ENCODE measurements at places on chromosomes 6 and 20.

- no peak for DNase-seq
These were observed 25.3 kb upstream of the MDGA1 start for GRCh38 chr6:37723016-37723415.

GRCh38 chr6:15426901-15427300 is 181.0 kb downstream of the JARID2 start:
- no peak for DNase-seq

DNA sequence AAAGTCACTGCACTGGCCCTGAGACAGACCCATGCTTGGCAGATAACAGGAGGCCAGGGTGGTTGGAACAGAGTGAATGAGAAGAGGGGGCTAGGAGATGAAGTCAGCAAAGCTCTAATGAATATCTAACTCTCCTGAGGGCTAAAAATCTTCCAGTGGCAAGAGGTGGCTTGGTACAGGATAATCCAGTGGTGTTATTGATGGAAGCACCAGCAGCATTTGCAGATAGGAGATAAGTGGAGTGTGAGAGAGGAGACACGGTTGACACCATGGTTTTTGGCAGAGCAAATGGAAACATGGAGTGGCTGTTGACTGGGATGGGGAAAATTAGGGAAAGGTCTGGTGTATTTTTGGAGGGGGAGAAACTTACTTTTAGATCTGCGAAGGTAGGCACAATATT is 363.0 kb downstream of the ARHGAP18 start:
- no peak for DNase-seq

DNA sequence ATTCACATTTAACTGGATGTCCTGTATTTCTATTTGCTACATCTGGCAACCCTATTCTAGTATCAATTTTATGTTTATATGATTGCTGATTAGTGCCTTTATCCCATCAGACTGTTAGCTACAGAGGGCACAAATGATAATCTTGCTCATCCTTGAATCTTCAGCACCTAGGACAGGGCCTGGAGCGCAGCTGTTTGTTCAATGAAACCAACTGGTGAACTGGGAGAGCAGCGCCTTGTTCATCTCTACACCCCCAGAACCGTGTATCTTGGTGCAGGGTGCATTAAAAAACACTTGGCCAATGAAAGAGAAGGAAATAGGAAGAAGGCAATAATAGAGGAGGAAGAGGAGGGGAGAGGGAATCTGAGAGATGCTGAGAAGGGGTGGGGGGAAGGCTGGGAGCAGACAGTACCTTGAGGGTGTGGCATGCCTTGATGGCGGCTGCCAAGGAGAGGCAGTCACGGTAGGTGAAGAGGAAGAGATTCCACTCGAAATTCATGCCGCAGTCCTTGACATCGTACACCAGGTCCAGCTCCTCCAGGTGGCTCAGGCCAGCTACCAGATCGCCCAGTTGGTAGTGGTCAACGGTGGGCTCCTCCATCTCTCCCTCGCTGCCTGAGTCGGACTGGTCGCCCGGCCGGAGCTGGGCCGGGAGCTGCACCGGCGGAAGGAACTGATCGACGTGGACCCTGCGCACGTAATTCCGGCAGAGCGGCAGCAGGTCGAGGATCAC is 15.5 kb downstream of the TMEM151B start:
- DNase-seq: peak; percentile 40

DNA sequence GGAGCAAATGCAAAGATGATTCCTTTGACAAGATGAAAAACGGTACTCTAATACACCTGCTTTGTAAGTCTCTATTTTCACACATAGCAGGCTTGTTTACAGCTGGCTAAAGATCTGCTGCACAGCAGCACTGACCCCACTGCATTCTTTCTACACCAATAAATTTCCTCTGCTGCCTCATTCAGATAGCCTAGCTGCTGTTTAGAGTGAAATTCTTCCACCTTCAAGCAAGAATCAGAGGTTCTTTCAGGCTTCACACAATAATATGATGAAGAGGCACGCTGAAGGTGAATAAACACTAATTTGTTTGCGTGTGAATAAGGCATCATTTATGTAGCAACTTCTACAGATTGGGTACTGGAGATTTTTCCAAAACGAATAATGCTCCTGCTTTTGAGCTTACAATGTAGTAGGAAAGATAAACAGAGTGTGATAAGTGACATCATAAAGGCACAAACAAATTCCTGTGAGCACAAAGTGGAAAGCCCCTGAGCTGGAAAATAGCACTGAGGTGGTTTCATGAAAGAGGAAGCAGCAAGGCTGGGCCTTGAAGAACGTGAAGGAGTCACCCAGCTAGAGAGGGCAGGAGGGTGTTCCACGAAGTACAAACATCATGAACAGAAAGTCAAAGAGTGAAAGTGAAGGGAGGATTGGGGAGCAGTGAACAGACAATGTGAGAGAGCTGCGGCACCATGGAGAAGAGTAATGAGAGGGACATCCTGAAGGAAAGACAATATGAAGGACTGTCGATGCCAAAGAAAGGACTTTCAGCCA is 543.4 kb downstream of the CD83 start:
- no peak for DNase-seq

DNA sequence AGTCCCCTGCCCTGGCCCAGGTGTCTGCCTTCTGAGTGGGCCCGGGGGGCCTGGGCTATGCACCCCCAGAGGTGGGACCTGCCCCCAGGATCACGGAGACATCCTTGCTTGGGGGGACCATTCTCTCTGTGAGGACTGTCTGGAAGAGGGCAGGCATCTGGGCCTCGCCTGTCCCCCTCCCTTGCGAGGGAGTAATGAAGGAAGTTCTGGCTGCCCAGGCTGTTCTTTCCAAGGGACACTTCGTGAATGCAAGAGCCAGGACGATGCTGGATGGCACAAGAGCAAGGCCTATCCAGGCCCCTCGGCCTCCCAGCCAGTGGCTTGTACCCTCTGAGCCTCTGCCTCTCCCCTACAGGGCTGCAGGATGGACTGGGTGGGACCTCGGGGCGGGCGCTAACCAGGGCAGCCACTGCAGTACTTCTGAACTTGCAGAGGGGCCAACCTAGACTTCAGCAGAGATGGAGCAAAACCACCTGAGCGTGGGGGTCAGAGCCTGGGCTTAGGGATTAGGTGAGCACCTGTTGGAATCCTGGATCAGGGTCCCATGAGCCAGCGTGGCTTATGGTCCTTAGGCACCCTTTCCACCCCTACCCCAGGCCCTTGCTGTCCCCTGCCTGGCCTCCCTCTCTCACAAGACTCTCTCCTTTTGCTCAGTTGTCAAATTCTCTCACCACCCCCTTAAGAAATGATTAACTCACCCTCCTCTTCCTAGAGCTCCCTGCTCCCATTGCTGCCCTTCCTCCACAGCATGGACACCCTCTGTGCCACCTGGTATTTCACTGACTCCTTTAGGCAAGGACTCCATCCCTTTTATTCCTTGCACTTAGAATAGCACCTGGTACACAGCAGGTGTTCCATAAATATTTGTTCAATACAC is 53.2 kb downstream of the CTCFL start:
- DNase-seq: no peak

DNA sequence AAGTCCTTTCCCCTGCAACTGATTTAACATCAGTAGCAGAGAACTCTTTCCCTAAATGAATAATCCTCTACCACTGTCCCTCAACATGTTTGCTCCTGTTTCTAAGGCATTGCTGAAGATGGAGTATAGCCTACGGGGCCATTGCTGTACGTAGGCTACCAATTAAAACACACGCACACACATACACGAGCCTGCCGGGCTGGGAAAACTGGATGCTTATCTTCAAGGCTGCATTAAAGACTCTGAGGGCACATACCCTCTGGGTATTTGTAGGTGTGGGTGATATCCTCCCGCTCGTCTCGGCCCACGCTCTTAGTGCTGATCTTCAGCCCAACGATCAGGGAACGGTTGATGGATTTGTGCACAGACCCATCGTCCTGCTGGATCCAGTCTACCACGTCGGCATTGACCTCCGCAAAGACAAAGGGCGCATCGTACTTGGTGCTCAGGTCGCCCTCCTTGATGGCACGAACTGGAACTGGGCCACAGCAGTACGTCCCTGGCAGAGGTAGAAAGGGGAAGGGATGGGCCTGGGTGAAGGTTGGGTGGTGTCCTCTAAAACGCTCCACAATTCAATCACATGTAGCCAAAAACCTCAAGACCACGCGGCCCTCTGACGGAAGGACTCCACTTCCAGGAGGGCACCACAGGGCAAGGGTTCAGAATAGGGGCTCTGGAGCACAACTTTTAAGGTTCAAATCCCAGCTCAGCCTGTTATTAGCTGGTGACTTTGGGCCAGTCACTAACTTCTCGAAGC is 25.7 kb downstream of the TGM2 start:
- no peak for DNase-seq

DNA sequence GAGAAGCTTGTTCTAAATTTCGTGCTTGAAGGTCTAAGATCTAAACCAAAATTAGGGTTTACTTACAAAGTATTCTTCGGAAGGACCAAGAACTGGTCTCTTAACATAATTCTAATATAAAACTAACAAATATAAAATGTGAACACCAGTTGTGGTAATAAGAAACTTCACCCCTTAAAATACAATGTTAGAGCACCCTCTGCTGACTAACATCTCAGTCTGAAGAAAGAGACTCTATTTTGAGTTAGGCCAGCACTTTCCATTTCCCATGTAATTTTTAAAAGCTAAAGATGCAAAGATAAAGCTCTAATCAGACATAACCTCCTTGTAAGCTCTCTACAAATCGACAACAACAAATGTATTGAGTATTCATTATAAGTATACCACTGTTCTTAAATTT is 24.6 kb downstream of the ATG5 start:
- DNase-seq: peak; percentile 46

DNA sequence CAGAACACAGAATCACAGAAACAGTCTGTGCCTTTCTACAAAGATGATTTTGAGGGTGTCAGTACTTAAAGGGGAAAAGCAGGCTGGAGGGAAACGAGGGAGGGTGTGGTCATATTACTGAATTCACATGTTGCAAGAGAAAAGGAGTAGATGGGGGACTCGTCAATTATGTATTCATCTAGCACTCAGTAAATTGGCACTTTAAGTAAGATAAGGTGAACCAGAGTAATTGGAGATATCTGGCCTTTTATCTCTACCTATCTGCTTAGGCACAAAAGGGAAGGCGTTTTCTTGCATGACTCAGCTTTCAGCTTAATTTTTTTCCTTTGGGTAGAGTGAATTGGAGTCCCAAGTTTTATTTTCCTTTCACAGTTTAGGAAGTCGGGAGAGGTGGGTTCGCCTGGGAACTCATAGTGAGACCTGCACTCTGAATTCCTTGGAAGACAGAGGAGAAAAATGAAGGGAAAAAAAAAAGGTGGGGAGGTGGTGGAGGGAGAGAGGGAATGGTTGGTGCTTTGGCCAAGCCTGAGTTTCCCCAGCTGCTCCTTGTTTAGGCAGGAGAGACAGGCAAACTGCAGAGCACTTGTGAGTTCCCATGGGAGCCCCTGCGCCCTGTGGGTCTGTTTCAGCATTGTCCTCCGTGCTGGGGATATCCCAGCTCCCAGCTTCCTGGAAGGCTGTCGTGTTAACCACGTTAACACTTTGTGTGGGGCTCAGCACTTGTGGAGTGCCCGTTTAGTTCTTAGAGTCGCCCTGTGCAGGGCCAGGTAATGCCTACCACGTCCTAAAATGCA is 19.7 kb upstream of the GTSF1L start:
- no peak for DNase-seq

DNA sequence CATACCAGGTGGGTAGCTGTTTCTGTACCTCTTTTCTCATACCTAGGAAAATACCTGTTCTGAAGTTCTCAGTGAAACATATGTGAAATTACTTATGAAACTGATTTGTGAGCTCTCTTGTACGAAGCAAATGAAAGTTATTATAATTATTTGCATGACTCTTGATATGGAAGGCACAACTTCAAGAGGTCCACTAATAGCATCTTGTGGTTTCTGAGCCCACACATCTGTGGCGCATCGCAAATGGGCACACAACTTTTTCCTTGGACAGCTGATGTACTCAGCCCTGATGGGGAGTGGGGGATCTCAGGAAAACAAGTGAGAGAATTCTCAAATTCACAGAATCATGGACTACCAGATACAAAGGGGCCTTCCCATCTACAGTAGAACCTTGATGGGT is 432.3 kb downstream of the CD83 start:
- no peak for DNase-seq

DNA sequence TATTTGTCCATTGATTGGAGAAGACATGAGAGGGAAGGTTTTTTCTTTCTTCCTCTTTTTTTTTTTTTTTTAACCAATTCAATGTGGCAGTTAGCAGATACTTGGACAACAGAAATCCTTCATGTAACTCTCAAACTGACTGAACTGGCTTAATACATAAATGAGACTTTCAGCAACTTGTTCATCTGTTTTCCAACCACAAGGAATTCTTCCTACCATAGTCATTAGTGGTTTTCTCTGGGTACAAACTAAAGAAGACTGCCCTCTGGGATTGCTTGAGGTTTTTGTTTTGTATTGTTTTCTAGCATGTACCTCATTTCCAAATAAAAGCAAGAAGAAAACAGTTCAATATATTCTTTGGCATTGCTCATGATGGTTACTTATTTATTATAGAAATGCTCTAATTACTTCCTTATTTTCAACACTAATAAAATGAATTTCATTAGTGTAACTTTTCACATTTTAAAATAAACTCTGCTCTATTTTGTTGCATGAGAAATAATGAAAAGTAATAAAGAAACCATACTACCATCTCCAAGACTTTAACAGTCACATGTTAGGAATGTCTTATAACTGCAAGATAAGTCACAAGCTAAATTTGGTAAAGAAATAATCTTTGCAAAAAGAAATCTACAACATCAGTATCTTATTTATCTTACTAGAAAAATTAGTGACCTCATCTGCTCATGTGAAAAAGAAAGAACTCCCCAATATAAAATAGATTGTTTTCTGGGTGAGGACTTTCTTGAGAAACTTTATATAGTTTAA is 52.0 kb downstream of the ME1 start:
- peak; percentile 11 for DNase-seq

- no peak for DNase-seq
These were observed 400.8 kb upstream of the CHD6 start for GRCh38 chr20:42018979-42019378.

DNA sequence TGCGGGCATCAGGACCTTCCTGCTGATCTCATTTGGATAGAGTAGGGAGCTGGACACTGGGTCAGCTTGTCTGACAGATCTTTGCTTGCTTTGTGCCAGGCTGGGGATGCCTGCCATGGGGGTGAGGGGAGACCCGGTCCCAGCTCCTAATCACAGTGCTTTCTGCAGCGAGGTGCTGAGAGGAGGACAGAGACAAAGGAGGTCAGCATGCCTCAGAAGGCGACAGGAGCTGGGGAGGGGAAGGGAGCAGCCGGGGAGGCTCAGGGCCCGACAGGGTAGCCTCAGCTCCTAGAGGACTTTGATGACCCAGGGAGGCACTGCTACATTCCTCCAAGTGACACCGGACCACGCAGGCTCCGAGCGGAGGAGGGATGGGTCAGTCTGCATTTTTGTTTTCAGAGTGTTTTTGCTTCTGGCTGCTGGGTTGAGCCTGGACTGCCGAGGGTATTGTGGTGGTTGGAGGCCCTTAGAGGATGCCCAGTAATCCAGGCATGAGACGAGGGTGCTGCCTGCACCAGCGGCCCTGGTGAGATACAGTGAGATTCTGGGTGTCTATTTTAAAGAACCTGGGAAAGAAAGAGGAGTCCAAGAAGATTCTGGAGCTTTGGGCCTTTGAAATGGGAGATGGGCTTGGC is 7.8 kb downstream of the RBM38 start:
- DNase-seq: no peak

- DNase-seq: peak; percentile 69
These were observed 4.7 kb downstream of the CITED2 start for GRCh38 chr6:139369568-139370282.

Measured in ACHN (cell line).